Effector memory CD4-positive, alpha-beta T cell (primary cell): ENCODE measurements at places on chromosomes 1 and 21.

GRCh38 chr1:155062702-155063411, 683 bp upstream of the EFNA4 start:
- DNase-seq: peak; percentile 43

DNA sequence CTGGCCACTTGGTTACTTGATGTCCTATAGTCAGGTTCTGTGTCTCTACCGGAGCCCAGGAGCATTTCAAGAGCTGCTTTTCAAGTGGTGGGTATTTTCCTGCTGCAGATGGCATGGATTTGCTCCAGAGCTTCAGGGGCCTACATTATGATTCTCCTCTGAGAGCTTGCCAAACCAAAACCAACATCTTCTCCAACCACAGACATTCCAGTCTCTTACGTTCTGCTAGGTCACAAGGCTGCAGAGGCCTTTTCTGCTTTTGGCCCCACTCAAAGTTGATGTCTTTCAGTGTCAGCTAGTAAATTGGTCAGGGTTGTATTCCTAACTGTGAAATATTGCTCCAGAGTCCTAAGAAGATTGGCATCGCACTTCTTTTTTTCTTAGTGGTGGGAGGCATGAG, 14.7 kb upstream of the AQP10 start:
- no peak for DNase-seq

DNA sequence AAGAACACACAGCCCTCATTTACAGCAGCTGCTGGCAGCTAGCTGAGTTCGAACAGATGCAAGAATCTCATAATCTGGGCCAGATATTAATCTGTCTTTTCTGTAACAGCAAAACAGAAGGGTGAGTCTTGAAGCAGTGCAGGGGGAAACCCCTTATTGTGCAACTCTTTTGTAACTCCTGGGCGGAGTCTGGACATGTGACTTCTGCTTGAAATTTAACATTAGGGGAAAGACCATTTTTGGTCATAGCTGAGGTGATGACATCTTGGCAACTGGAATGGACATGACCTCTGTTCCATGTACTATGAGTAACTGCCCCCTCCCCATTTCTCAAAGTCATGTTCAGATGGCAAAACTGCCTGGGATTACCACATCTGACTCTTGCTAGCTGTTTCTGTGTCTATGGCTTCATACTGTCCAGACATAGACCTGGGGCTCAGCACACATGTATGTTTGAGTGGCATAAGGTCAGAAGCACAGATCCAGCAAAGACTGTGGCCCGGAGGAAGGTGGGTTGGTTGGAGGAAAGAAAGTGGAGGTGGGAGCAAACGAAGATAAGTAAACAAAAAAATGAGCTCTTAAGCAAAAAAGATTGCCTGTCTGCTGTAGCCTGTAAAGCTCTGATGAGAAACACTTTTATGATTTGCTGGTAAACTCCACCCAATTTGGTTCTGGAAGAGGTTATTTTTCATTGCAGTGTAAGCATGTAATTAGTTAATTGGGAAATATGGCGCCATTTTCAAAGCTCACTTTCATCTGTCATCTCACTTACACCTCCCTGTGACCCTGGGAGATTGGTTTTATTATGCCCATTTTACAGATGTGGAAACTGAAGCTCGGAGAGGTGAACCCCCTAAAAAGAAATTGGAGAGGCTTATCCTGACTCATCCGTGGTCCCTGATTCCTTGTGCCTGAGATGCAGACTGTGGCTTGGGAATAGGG, 26.1 kb downstream of the ETS2 start:
- DNase-seq: peak; percentile 6

GRCh38 chr1:212986551-212986950, 29.1 kb downstream of the ANGEL2 start:
- DNase-seq: no peak

DNA sequence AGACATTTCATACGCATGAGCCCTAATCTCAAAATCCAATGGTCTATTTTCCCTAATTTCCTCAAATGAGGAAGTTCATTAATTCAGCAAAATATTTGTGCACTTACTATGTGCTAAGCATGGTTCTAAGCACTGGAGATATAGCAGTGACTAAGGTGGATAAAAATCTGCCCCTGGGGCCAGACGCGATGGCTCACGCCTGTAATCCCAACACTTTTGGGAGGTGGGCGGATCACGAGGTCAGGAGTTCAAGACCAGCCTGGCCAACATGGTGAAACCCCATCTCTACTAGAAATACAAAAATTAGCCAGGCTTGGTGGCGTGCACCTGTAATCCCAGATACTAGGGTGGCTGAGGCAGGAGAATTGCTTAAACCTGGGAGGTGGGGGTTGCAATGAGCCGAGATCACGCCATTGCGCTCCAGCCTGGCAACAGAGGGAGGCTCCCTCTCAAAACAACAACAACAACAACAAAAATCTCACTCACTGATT, 4.3 kb upstream of the MIIP start:
- DNase-seq: no peak

- DNase-seq: no peak
Observed at GRCh38 chr1:111225091-111225490, 2.4 kb upstream of the CHI3L2 start.
